Stimulated activated CD8-positive, alpha-beta memory T cell treated with anti-CD3 and anti-CD28 coated beads, Interleukin-12 subunit alpha, Interleukin-12 subunit beta, amount 100 ng/mL, for 1 hour (primary cell): ENCODE measurements at places on chromosomes 1 and 21.

GRCh38 chr1:230047114-230047865 is 19.7 kb upstream of the GALNT2 start:
- DNase-seq, result no peak

DNA sequence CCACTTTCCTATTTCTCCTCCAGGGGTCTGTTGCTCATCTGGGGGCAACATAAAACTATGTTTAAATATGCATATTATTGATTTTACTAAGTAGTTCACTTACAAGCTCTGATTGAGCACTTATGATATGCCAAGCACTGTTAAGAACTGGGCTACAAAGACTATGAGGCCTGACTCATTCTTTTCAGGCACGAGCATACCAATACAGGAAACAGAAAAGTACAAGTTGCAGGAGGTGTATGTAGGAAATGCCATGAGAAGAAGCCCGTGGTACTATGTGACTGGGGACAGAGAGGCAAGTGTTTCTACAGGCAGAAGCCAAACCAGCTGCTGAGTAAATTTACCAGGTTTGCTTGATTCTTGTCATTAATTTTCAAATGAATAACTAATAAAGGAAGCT is 120.4 kb upstream of the PTGFR start:
- DNase-seq, result no peak

GRCh38 chr1:55378582-55378981 is 163.4 kb upstream of the USP24 start:
- no peak for DNase-seq

DNA sequence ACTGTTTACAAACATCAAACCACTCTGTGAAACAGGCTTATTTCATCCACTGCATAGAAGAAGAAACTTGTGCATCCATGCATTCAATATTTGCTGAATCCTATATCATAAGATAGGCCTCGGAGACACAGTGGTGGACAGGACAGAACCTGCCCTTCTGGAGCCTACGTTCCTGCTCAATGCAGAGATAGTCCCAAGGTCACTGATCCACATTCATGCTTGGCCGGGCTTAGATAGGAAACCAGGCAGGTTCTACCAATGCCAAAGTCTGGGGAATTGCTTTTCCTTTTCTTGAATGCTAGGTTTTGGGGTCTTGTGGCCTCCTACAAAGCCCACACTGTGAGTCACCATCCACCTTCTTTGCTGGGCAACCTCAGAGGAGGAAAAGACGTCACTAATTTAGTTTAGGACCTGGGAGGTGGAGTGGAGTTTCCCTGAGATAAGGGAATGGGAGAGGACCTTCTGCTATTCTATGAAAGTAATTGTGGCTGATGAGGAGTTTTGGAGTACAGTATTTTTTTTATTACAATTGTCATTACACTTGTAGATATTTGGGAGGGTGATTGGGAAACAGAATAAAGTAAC is 99.7 kb upstream of the CD34 start:
- no peak for DNase-seq

DNA sequence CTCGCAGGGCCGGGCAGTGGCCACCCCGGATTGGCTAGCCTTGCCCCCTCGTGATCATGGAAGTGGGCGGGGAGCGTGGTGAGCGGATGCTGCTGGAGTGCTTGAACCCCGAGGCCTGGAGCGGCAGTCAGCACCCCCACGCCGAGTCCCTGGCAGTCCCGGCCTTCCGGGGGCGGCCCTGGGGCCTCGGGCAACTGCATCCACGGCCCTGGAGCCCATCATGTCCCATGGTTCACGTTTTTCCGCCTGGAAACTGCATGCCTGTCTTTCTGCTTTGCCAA is 45.6 kb downstream of the CDC7 start:
- DNase-seq, result no peak

DNA sequence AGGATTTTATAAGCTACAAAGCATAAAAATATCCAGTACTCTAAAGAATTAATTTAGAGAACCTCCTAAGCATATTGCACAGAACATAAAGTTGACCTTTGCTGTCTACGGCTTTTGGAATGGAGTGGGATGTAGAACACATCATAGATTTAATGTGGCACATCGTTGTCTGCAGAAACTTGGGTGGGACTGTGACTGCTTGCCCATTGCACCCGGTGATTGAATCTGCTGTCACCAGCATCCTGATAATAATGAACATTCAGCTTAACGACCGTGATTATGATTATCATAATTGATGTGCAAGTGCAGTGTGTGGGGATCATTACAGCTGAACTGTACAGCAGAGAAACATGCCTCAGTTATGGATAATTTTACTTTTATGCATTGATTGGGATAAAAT is 181.9 kb downstream of the SPATA17 start:
- no peak for DNase-seq

- peak; percentile 16 for DNase-seq
Measured at GRCh38 chr21:46295996-46296752, 10.0 kb downstream of the YBEY start.

GRCh38 chr1:237124856-237125462 is 83.0 kb downstream of the RYR2 start:
- DNase-seq, result no peak

GRCh38 chr1:154579374-154579773 is 11.8 kb downstream of the CHRNB2 start:
- DNase-seq, result no peak

- DNase-seq, result no peak
Measured at GRCh38 chr1:19710825-19711611, 46.3 kb downstream of the HTR6 start.

DNA sequence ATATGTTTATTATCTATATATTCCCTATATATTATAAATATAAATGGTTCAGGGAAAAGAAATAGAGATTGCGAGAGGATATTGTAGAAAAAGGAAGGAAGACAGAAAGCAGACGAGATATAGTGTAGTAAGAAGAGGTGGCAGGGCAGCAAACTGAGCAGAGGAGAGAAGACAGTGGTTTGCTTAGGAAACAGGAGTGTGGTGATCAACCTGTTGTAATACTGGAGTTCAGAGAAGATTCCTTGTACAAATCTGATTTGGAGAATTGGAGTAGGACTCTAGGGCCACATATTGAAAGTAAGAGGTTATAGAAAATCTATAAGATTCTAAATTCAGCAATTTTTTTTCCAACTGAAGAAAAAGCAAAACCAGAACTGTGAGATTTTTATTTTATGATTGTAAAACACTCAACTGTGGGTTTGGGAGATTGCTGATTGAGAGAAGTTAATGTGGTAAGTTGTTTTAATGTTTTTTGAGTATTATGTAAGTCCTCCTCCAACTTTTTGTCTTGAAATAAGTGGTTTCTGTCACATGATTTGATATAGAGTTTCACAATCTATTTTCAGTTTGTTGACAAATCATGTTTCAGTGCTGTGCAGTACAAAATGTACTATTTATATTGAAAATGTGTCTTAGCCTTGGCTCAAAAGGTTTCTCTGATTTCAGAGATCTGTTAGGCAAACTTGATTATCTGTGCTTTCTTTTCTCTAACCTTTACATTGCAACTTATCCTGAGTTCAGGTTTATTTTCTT is 9.6 kb upstream of the AMY2B start:
- no peak for DNase-seq

- DNase-seq, result no peak
Measured at GRCh38 chr1:178126741-178127185, 32.9 kb downstream of the RASAL2 start.

- no peak for DNase-seq
Measured at GRCh38 chr1:242872521-242872920, 348.0 kb upstream of the PLD5 start.

GRCh38 chr1:208211921-208212843 is 32.0 kb downstream of the PLXNA2 start:
- DNase-seq, result no peak

GRCh38 chr1:203026666-203027663 is 674 bp downstream of the PPFIA4 start:
- no peak for DNase-seq

DNA sequence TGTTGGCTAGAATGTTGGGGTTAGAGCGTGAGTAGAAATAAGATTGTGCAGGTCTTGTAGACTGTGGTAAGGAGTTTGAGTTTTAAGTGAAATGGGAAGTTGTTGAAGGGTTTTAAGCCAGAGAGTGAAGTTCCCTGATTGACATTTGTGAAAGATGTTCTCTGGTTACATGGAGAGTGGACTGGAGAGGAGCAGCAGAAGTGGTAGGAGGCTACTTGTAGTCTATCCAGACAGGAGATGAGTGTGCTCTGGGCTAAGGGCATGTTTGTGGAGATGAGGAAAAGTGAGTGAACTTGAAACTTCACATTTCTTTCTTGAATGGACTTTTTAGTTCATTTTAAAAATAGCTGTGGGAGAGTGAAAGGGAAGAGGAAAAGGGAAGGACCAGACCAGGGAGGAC is 37.0 kb downstream of the F3 start:
- DNase-seq, result no peak

GRCh38 chr1:31723828-31724359 is 20.1 kb upstream of the COL16A1 start:
- no peak for DNase-seq

- DNase-seq, result no peak
Measured at GRCh38 chr1:151970626-151971025, 23.0 kb downstream of the S100A10 start.

- DNase-seq, result no peak
Measured at GRCh38 chr1:184425449-184426277, 38.8 kb downstream of the C1orf21 start.

DNA sequence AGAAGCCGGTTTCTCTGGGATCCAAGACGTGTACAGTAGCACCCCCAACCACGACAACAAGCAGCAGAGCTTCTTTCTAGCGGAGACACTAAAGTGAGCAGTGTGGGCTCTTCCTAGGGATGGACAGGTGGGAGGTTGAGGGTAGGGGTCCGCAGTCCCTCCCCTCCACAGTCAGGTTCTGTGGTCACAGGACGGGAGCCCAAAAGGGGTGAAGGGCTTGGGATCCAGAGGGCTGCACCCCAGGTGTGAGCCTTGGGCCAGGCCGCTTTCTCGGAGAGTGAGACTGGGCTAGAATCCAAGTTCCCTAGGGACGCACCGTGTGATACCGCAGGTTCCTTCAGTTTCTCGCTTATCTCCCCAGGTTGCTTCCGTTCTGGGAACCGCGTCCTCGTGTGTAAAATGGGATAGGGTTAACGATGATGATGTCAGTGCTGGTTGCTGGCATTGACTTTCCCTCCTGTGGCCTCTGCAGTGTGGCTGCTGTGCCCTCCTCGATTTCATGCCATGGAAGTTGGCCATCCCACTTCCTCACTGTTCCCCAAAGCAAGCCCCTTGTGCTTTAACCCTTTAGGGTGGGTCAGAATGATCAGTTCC is 17.3 kb upstream of the SELENON start:
- no peak for DNase-seq

- no peak for DNase-seq
Measured at GRCh38 chr1:55352080-55352810, 137.1 kb upstream of the USP24 start.

DNA sequence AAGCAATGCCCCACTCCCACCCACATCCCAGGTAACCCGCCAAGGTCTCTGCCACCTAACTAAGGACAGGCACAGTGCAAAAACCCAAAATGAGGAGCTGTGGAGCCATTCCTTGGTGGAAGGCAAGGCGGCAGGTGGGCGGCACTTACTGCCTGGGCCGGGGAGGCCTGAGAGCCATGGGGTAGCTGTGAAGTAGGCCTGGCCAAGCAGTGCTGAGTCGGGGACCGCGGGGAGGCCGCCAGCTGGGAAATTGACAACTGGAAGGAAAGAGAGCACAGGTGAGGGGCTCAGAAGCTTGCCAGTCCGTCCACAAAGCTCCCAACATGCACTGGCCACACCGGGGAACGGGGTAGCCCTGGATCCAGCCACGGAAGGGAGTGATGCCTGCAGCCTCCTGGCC is 85.3 kb downstream of the NPHP4 start:
- DNase-seq, result no peak

GRCh38 chr1:33358114-33358794 is 37.4 kb upstream of the A3GALT2 start:
- DNase-seq, result no peak

DNA sequence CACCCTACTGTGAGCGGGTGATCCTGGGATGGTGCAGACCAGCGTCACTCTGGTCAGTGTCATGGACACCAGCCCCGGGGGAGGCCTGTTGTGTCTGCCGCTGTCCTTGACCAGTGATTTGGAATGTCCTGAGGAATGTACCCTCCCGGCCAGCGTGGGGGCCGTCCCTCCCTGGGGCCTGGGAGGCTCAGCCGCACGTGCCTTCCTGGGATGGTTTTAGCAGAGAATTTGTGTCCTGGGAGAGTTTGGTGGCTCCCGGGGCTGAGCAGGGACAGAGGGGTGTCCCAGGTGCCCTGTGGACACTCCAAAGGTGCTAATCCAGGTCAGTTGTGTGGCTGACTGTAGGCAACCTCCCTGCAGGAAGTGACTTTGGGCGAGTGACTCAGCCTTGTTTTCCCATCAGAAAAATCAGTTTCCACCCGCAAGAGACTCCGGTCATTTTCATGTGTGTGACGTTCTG is 6.2 kb downstream of the ARHGEF16 start:
- no peak for DNase-seq

GRCh38 chr1:34131396-34132160 is 33.5 kb downstream of the CSMD2 start:
- DNase-seq, result no peak

- no peak for DNase-seq
Measured at GRCh38 chr1:96487394-96487793, 234.2 kb upstream of the PTBP2 start.

DNA sequence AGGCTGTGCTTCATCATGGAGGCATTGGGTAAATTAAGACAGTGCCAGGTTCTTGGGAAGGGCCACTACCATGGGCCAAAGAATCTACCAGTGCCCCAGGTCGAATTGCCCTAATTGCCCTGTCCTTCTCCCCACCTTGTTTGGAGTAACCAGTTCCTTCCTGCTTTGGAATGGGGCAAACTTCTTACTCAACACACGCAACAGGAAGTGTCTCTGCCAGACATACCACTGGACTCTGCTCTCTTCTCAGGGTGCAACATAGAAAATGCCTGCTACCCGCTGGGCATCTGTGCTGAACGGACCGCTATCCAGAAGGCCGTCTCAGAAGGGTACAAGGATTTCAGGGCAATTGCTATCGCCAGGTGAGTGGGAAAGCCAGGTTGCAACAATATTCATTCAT is 15.8 kb downstream of the CDA start:
- no peak for DNase-seq

DNA sequence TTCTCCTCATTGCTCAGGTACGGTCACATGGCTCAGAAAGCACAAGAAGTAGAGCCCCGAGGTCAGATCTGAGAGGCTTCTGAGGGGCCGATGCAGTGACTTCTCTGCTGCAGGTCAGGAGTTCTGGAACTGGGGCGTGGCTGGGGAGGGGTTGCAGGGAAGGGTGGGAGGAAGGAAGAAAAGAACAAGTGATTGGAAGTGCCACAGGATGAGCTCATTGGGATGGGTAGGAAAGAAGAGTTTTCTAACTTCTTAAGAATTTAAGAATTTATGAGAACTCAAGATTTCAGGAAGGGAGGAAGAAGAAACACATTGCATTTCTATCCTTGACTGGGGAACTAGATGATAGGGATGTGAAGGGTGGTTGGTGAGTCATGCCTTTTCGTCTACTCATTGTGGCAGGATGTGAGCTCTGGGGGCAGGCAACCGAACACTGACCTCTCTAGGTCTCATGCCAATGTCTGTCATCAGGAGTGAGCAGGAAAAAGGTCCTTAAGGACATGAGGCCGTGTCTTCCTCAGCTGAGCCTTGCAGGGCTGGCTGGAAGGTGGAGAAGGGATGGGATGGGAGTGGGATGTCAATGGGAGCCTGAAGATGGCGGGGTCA is 497 bp downstream of the FCRLB start:
- no peak for DNase-seq

GRCh38 chr1:26826261-26827105 is at the start of gene ZDHHC18:
Gene ZDHHC18, plus strand, starts transcription at chr1:26826688. Its CDS starts 117 bp downstream, at chr1:26826805.
- DNase-seq, result peak; percentile 40

- DNase-seq, result no peak
Measured at GRCh38 chr21:31374395-31374794, 30.3 kb upstream of the TIAM1 start.
